ENCODE measurements at places on chromosomes 12 and 14.

GRCh38 chr12:117567644-117568216, 206.3 kb upstream of the NOS1 start:
- DNase-seq = no peak

GRCh38 chr14:37813732-37814131, 218.3 kb downstream of the TTC6 start:
- DNase-seq = no peak

DNA sequence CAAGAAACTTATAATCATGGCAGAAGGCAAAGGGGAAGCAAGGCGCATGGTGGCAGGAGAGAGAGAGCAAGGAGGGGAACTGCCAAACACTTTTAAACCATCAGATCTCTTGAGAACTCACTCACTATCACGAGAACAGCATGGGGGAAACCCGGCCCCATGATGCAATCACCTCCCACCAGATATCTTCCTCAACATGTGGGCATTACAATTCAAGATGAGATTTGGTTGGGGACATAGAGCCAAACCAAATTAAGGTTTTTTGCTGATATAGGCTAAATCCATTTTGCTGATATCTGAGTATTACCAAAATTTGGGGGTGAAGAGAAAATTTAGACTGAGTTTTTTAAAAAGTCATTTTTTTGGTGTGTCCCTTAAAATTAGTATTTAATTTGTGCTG, 54.9 kb upstream of the TMX1 start:
- DNase-seq = no peak

DNA sequence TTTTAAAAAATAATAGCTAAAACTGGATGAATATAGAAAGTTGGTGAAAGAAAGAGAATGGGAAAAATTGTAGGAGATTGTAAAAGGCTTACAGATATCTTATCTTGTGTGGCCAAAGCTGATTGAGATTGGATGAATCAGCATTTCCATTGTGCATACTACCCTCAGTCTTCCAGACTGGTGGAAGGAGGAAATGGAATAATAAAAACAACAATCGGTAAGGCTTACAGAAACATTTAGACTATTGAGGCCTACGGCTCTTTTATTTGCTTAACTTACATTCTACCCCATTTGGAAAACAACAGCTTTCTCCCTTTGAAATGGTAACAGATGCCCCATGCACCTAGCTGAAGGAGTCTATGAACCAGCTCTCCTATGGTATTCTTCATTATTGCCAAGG, 129.8 kb downstream of the PTPRB start:
- no peak for DNase-seq

DNA sequence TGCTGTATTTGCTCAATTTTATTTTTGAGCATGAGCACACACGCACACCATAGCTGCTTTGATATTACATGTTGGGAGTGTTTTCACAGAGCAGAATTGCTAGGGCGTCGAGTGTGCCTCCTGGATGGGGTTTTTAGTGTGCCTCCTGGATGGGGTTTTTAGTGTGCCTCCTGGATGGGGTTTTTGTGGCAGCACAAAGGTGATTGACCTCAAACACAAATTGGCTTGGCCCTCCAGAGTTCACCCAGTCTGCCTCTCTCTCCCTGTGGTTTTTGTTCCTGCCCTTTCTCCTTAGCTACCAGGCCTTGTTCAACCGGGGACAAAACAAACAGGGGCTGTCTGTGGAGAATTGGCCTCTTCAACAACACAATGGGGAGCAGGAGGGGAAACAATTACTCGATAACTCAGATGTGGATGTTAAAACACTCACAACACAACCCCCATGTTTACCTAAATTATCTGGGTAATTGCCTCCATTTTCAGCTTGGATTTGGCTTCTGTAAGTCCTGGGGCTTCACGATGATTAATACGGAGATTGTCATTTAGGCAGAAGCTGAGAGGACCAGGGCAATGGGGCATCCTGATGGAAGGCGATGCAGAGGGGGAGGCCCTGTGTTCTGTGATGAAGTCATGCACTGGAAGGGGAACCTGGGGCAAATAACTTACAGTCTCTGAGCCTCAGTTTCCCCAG, 26.9 kb downstream of the TBX3 start:
- no peak for DNase-seq

GRCh38 chr12:116692605-116693004, 45.3 kb downstream of the SPRING1 start:
- no peak for DNase-seq

GRCh38 chr14:72308967-72309485, 376.8 kb downstream of the RGS6 start:
- DNase-seq = no peak

- no peak for DNase-seq
Observed at GRCh38 chr12:57340104-57340503, 89.1 kb upstream of the STAC3 start.

GRCh38 chr14:21095430-21096205, 2.8 kb downstream of the ZNF219 start:
- DNase-seq = no peak

DNA sequence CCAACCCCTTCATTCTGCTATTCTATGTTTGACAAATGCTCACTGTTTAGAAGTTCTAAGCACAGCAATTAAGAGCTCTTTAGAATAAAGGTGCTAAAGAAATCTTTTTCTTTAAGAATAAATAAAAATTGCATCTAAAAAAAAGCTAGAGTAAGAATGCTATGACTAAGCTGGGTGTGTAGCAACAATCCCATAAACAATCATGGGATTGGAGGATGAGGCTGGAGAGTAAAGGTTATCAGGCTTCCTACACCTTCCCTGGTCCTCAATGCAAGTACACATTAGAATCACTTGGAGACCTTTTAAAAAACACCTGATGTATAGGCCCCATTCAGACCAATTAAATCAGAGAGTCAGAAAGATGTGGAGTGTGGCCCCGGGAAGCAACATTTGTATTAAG, 88.3 kb downstream of the CIT start:
- no peak for DNase-seq

GRCh38 chr12:74602881-74603672, 65.4 kb downstream of the ATXN7L3B start:
- no peak for DNase-seq

DNA sequence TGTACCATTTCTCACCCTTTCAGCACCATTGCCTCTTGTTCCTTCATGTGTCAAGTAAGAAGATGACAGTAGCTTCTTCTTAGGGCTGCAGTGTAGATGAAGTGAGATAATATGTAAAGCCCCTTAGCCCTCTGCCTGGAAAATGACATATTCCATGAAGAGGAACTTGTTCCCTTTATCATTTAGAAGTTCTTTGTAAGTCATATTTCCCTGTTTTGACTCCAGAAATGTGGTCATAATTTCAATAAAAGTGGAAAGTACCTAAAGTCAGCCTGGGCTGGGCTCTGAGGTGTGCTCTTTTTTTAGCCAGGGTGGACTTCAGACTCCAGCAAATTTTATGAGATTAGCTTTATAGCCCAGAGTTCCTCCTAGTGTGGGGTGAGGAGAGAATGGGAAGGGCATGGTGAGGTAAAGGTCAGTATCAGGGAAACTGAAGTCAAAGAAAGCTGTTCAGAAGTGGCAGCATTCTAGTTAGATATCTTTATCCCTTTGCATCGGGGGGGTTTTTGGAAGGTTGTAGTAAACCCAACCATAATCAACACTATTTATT, 92.5 kb downstream of the TMCC3 start:
- DNase-seq = no peak

GRCh38 chr14:91228112-91229004, 16.1 kb downstream of the GPR68 start:
- peak; percentile 86 for DNase-seq

DNA sequence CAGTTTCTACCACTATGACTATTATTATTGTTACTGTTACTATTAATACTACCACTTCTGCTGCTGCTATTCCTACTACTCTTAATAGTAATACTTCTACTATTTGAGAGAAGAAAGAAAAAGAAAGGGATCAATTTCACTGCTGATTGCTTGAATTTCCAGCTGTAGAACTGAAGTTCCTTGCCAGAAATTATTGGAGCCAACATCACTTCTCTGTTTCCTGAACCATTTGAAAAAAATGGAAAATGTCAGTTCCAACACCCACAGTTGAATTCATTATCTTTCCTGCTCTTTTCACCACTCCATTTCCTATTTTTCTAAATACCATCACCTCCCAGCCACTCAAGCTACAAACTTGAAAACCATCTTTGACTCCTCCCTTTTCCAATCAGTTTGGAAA, 54.1 kb upstream of the PIK3C2G start:
- DNase-seq = no peak

DNA sequence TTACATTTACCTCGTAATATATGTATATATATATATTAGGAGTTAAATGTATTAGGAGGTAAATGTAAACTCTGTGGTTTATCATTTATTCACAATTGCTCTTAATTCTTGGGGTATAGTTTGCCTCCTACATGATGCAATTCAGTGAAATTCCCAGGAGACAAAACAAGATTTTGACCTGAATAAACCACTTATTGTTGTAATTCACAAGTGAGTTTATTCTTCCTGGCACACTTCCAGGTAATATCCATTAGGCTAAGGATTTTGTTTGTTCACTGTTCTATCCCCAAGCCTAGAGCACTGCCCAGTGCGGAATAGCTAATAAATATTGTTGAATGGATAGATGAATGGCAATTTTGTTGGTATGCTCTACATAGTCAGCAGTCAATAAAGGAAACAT, 3.0 kb downstream of the SMIM10L1 start:
- DNase-seq = no peak

- DNase-seq = no peak
Observed at GRCh38 chr14:85542623-85543022, 12.7 kb downstream of the FLRT2 start.

DNA sequence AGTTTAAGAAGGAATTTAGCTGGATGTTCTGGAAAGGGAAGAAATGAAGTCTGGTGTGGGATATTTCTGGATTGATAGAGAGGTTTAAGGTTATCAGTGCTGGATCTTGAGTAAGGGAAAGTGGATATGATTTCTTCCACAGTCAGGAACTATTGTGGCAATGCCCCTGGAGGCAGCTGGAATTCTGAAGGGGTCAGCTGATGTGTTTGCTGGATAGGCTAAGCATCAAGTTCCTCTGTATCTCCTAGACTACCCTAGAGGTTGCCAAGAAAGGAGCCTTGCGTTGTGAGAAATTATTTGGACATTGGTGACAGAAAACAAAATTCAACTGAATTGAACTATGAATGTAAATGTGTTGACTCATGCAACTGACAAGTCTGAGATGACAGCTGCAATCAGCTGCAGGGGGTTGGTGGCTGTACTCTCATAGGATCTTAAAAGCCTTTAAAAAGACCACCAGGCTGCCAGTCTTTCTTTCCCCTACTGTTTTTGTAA, 244.4 kb downstream of the ATXN7L3B start:
- no peak for DNase-seq

GRCh38 chr12:69509904-69510827, 40.0 kb downstream of the FRS2 start:
- no peak for DNase-seq

GRCh38 chr12:105580821-105581352, 250.4 kb downstream of the C12orf75 start:
- DNase-seq = no peak

DNA sequence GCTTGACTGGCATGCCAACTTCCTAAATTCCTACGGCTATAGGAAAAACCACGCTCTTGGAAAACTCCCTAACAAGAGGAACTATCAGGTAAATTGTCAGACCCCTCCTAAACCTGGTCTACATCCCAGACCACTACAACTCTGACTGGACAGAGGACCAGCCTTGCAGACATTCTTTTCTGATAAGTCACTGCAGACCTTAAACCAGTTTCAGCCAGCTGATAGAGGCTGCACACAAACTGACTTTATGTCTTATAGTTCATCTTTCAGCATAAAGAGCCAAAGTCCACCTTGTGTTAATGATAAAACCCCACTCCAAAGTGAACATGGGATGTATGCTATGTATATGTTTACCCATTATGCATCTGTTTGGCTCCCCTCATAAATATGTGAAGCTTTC, 166.6 kb downstream of the KTN1 start:
- DNase-seq = no peak

DNA sequence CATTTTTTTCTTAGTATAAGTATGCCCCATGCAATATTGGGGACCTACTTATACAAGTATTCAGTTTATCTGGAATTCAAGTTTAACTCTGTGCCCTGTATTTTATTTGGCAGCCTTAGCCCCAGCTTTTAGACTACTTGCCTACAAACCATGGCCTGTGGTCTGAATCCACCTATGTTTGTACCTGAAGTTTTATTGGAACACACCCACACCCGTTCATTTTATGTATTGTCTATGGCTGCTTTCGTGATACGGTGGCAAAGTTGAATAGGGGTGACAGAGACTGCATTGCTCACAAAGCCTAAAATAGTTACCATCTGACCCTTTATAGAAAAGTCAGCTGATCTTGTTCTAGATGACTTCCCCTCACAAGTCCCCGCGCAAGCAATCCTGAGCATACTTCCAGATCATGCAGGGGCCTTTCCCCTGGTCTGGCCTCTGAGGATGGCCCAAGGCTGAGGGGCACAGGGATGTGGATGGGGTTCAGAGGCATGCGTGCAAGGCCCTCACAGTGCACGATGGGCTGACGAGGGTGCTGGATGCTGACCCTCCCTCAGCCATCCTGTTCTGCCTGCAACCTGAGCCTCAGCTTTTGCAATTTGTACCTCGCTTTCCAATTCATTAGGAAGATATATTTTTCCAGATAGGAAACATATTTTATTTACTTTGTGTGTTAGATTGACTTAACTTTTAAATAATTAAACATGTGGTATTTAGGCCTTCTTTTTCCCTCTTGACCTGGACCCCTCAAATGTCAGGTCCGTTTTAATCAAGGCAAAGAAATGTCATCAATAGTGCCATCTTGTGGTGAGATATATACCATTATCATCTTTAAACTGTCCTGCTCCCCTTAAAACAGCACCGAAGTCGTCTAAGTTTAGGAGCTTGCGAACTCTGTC, 527.3 kb upstream of the CCDC196 start:
- DNase-seq = no peak

GRCh38 chr14:96168581-96168980, 36.1 kb upstream of the BDKRB2 start:
- DNase-seq = no peak

GRCh38 chr12:52741375-52742195, 35.6 kb downstream of the KRT76 start:
- DNase-seq = peak; percentile 74

GRCh38 chr12:127803545-127803944, 463.4 kb upstream of the TMEM132C start:
- DNase-seq = no peak

DNA sequence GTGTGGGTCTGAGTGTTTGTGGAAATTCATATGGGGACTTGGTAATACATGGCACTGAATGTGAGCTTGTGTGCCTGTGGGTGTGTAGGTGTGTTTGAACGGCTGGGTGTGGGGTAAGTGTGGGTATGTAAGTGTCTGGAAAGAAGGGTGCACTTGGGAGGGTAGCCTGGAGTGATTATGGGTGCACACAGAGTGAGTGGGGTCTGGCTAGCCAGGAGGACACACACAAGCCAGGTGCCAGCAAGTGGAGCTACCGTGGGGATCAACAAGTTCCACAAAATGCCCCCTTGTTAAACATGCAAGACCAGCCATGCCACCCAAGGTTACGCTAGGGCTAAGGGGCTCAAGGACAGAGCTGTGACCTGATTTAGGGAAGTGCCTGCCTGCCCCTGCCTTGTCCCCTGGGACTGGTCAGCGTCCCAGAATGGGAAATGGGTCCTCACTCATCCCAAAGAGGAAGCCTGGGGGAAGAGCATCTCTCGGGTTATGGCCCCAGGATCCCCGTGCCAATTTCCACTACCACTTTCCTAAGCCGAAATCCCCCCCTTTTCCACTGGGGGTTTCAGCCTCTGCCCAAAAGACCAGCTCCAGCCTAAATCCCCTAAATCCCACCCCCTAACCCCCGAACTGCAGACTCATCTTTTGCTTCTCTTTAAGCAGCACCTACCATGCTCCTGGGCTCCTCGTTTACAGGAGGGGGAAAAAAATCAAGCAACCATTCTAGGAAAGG, 118.6 kb downstream of the DICER1 start:
- no peak for DNase-seq

GRCh38 chr12:91778091-91778832, 367.4 kb downstream of the BTG1 start:
- DNase-seq = no peak

Data from stimulated activated CD4-positive, alpha-beta T cell treated with anti-CD3 and anti-CD28 coated beads, Interleukin-2, amount 100 ng/mL, for 24 hours (primary cell).